ENCODE measurements at places on chromosomes 13 and 19.
A peak's percentile ranks its signal among the peaks of the same experiment; 100 is the strongest.

- no peak for DNase-seq
Measured at GRCh38 chr13:113059891-113060290, 45.7 kb upstream of the F7 start.

DNA sequence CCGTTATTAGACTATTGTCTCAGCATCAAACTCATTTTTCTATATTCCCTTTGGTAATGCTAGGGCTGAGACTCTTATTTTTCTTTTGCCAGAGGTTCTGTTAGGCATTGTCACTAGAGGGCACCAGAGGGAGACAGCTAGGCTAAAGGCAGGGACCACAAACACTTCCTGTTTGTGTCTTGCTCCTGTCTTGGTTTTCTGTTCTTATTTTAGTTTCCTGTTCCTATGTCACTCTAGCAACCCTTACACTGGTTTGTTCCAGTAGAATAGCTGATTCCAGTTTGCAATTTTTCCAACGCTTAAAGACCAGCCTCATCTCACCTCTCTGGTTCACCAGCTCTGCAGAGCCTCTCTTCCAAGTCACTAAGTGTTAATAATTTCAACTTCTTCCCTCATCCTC is 772.0 kb downstream of the DIAPH3 start:
- peak; percentile 66 for DNase-seq

DNA sequence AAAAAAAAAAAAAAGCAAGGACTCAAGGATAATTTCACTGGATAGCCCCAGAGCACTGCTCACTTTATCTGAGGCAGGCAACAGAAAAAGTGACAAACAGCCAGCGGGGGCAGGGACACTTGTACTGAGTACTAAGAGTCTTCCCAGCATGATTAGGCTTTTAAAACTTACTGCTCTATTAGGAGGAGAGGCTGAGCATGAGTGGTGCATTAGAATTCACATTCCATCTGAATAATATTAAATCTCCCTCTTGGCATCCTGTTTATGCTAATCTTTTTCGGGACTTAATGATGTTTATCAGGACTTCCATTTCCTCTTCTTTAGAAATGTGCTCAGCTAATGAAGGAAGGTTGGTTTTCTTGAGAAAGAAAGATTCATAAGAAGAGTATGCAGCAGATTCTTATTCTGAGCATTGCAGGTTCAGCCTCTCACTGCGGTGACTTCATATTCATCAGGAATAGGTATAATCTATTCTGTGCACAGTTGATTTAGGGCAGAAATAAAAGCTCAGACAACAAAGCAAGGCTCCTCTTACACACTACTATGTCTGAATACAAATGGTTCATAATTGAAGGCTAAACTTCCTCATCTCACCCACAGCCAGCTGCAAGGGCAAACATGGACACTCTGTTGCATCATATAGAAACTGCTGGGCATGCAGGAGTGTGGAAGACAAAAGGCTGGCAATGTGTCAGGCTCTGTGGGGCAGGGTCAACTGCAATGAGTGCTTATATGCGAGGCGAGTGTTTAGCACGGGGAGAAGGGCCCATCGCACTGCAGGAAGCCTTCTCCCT is 107.0 kb downstream of the KL start:
- DNase-seq = no peak

- DNase-seq = no peak
Measured at GRCh38 chr13:104099750-104100149, 1033.5 kb upstream of the SLC10A2 start.

DNA sequence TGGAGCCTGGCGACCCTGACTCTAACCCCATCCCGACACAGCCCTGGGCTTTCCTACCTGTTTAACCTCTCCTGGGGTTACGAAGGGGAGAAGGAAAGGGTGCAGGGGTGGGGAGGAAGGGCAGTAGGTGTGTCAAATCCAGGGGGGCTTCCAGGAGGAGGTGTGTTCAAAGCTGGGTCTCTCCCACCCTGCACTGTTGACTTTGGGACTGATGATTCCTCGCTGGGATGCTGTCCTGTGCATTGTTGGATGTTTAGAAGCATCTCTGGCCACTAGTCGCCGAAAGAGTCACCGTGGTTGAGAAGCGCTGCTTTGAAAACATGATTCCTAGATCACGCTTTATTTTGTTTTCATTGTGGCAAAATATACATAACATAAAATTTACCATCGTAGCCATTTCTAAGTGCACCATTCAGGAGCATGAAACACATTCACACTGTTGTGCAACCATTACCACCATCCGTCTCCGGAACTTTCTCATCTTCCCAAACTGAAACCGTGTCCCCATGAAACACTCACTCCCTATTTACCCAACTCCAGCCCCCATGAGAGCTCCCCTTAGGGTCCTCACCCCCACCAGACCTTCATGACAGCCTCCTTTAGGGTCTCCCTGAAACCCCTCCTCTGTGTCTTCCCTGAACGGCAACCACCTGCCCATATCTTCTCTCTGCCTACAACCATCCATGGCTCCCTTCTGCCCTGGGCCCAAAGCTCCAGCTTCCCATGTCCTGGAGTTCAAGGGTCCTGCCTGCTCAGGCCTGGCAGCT is 4.4 kb upstream of the FCER2 start:
- no peak for DNase-seq

DNA sequence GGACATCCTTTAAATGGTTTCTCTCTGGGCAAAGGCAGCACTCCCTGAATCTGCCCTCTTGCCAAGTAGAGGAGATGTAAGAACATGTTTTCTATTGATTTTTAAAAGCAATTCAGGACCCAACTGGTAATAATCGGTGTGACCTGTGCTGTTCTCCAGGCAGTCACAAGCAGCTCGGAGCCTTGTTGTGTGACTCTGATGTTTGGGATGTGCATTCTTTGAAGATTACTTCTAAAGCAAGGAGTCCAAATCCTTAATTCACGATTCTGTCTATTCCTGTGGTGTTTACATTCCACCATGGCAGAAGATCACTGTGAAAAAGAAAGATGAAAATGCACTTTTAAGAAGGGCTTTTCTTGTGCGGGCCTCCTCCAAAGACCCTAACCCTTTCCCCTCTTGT is 122.3 kb upstream of the ZNF536 start:
- no peak for DNase-seq

DNA sequence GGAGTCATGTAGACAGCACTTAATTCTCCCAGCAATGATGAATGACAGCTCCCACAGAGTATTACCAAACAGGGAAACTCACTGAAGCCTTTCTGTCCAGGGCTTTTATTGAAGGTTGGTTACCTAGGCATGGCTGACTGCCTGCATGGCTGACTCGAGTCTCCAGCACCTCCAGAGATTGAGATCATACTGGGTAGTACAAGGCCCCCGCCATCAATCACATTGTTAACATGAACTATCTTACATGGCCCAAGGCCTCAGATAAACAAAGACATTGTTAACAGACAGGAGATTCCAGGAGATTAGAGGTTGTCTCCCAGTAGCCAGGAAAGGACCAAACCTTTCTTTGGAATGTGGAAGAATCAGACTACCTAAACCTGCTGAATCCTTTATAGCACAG is 128.3 kb upstream of the LSM14A start:
- DNase-seq = no peak

DNA sequence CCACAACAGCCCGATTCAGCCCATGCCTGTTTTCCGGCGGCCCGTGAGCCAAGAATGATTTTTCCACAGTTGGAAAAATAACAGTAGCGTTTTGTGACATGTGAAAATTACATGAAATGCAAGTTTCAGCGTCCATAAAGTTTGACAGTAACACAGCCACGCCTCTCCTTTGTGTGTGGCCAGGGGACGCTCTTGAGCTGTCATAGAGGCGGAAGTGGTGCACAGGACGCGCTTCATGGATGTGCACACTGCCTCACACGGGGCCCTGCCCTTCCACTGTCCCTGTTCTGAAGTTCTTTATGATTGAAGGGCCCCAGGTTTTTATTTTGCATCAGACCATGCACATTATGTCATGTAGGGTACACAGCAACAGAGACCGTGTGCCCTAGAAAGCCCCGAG is 12.4 kb upstream of the ELAVL1 start:
- DNase-seq = peak; percentile 52

- DNase-seq = no peak
Measured at GRCh38 chr19:45539459-45539858, 32.2 kb downstream of the VASP start.

DNA sequence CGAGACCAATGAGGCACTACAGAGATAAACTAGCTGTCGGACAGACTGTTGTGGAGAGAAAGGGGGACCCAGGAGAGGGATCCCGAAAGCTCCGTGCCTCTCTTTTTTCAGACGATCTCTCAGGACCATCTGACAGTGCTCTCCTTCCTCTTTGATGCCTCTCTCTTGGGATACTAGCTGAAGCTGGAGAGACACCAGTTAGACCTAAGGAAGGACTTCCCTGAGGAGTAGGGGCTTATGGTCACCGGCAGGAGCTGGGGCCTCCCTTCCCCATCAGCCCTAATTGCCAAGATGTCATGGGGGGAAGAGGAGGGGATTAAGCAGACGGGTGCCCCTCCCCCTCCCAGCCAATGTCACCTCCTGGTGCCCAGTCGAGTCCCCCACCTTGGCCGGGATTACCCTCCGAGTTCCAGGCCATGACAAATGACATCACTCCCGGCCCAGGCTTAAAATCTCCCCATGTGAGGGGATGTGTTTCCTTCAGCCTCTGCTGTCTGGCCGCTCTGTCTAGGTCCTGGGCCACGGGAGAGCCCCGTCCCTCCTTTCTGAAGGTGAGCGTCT is at the start of gene CRX:
TSS of gene CRX (plus strand) at position 478 of the 561 bp plus-strand sequence. CDS start 12,507 bp downstream, outside the sequence.
- no peak for DNase-seq

DNA sequence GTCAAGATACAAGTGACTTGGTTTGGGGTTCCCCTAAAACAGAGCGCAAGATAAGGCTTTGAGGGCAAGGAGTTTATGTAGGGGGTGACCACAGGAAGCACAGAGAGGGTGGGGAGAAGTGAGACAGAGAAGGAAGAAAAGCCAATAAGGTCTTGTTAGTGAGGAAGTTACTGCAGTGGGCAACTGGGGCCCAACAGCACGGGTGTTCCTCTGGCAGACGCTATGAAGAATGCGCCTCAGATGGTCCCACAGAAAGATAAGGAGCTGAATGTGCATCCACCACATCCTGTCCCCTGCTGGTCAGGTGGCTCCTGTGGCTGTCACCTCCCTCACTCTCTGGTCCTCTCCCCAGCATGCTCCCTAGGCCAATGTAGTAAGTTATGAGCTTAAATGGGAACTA is 333.5 kb downstream of the TSHZ3 start:
- DNase-seq = no peak

DNA sequence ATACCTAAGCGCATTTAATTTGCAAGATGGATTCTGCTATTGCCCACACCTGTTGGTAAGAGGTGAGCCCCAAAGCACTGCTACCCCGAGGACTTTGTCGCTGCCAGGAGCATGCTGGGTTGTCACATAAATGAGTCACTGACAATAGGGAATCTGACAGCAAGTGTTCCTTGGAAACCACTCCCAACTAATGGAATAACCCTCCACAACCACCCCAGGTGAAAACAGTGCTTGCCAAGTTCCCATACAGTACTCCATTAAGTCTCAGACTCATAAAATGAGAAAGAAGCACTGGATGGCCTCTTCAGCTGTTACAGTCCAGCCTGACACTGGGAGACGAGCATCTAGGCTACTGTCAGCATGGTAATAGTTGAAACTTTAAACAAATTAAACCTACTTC is 108.6 kb downstream of the EFNB2 start:
- no peak for DNase-seq

GRCh38 chr13:51091839-51092238 is 19.2 kb downstream of the C13orf42 start:
- DNase-seq = no peak

DNA sequence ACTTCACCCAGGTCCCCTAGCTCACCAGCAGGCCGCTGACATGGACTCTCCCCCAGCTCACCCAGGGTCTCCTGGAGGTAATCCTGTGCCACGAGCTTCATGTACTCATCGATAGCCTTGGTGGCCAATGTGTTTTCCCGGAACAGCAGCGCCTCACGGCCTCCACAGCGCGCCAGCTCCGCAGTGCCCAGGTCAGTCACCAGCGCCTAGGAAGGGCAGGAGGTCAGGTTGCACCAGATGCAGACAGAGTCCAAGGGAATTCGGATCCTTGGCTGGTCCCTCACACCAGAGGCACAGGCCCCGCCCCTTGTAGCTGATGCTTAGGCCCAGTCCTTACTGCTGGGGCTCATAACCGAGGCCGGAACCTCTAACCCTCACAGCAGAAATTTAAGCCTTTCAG is 6.7 kb upstream of the WIZ start:
- no peak for DNase-seq
